T-cell (primary cell): ENCODE measurements at places on chromosomes 1 and 21.

DNA sequence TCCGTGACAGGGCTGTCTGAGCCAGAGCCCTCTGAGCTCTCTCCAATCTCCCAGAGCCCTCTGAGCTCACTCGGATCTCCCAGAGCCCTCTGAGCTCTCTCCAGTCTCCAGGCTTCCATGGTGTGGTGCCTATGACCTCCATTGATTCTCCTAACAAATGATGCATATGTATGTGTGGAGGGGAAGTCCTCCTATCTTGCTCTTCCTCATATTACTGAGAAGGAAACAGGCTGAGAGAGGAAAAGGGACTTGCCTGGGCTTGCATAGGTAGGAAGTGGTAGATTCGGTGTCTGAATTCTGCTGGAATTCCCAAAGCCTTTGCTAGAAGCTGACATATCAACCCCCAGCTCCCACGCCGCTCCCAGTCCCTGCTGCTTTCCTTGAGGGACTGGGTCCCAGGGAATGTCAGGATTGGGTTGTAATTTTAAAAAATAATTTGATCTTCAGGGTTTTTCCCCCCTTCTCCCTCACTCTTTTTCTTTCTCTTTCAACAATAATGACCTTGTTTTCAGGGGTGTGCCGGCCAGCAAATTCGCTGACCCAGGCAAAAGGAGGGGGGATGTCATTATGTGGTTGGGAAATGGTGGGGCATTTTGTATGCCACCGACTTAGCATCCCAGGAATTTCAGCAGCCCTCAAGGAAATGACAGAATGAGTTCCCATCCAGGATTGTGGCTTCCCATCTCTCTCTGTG is 42.3 kb upstream of the RUNX3 start:
- no peak overlapping the region for H3K27ac ChIP-seq
- H3K27me3 ChIP-seq = no peaks in the 10 kb centered on the region
- H3K4me1 ChIP-seq = peaks cover 38% of the 10 kb centered on the region
- no peak overlapping the region for H3K4me3 ChIP-seq

- no peaks in the 10 kb centered on the region for H3K27me3 ChIP-seq
- H3K4me1 ChIP-seq = no peaks in the 10 kb centered on the region
- no peak for DNase-seq
- no peak overlapping the region for H3K27ac ChIP-seq
Observed at GRCh38 chr1:198491596-198491995, 48.9 kb downstream of the ATP6V1G3 start.

DNA sequence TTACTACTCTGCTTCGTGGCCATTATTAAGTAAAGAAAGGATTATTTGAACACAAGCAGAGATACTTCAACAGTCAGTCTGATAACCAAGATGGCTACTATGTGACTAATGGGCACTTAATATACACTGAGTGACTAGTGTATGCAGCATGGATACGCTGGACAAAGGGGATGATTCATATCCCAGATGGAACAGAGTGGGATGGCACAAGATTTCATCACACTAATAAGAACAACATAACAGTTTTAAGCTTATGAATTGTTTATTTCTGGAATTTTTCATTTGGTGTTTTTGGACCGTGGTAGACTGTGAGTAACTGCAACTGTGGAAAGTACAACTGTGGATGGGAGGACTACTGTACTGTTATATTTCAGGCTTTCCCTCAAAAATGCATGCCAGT is 9.4 kb downstream of the ZCCHC17 start:
- no peaks in the 10 kb centered on the region for H3K27me3 ChIP-seq
- peaks cover 22% of the 10 kb centered on the region for H3K36me3 ChIP-seq
- no peak overlapping the region for H3K27ac ChIP-seq
- no peak for DNase-seq
- no peak overlapping the region for H3K4me3 ChIP-seq
- H3K4me1 ChIP-seq = no peaks in the 10 kb centered on the region

GRCh38 chr1:12143631-12144155 is 23.1 kb upstream of the TNFRSF1B start:
- H3K27me3 ChIP-seq = no peaks in the 10 kb centered on the region
- peaks cover 67% of the 10 kb centered on the region for H3K4me1 ChIP-seq
- H3K27ac ChIP-seq = peak overlapping the region; percentile 54
- DNase-seq = no peak
- H3K4me3 ChIP-seq = no peak overlapping the region

GRCh38 chr21:44875316-44875700 is 1.8 kb upstream of the PTTG1IP start:
- H3K27ac ChIP-seq = peak overlapping the region; percentile 78
- no peak for DNase-seq
- H3K36me3 ChIP-seq = no peaks in the 10 kb centered on the region
- peak overlapping the region; percentile 65 for H3K4me3 ChIP-seq
- peaks cover 37% of the 10 kb centered on the region for H3K4me1 ChIP-seq
- H3K27me3 ChIP-seq = no peaks in the 10 kb centered on the region

GRCh38 chr1:198699167-198700015 is 60.6 kb downstream of the PTPRC start:
- peak overlapping the region; percentile 25 for H3K27ac ChIP-seq
- no peaks in the 10 kb centered on the region for H3K27me3 ChIP-seq
- peaks cover 80% of the 10 kb centered on the region for H3K36me3 ChIP-seq

DNA sequence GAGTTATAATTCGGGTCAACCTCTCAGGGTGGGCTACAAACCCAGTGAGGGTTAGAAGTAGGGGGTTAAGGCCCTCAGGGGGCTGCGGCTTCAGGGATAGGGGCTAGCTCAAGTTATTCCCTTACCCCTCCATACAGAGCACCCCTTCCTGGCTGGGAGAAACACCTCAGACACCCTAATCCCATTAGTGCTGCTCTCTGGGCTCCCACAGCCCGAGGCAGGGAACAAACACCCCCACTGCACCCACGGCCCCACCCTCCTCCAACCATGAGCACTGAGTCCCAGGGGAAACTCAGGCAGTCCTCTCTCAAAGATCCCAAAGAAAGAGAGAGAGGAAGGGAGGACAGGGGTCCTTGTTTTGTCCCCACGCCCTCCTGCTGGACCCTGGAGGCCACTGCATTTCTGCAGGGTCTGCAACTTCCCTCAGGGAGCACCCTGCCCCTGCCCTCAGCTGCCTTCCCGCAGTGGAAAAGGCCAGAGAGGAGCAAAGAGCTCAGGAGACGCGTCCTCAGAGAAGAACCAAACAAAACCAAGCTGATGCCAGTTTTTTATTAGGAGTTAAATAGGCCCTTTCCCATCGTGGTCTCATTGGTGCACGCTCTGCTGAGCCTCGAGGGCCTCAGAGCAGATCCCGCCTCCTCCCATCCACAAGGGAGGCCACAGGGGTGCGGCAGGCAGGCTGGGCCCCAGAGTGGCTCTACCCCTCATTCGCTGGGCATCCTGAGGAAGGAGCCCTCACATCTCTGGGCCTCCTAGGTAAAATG is 1.4 kb upstream of the S100A4 start:
- DNase-seq = no peak
- no peak overlapping the region for H3K4me3 ChIP-seq
- peak overlapping the region; percentile 86 for H3K27ac ChIP-seq
- H3K36me3 ChIP-seq = peaks cover 18% of the 10 kb centered on the region

DNA sequence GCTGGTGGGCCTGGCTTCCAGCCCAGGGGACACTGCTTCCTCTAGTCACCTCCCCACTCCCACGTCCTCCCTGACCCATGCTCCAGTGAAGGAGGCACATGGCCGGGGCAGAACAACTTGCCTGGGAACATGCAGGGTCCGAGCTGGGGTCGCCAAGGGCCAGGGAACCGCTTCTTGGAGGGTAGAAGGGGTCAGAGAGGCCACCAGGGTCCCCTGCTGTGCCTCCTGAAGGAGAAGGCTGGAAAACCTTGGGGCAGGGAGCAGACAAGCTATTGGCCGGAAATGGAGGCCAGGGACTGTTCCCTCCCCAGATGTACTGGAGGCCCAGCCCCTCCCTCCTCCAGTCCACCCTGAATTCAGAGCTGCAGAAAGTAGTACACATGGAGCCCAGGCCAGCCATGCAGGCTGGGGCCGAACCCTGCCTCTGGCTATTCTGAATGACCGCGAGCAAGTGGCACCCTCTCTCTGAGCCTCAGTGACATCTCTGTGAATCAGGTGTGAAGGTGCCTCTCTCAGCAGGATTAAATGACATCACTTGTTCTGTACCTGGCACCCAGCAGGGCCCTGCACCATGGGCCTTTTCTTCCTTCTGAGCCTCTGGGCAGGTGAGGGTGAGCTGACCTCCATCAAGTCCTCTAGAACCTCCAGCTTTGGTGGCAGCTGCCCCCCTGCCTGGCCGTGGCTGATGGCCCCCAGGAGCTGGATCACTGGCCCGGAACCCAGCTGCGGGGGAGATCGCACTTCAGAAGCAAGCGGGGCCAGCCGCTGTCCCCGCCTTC is 15.7 kb downstream of the SPOCD1 start:
- DNase-seq = no peak
- H3K27ac ChIP-seq = no peak overlapping the region
- peaks cover 43% of the 10 kb centered on the region for H3K27me3 ChIP-seq

DNA sequence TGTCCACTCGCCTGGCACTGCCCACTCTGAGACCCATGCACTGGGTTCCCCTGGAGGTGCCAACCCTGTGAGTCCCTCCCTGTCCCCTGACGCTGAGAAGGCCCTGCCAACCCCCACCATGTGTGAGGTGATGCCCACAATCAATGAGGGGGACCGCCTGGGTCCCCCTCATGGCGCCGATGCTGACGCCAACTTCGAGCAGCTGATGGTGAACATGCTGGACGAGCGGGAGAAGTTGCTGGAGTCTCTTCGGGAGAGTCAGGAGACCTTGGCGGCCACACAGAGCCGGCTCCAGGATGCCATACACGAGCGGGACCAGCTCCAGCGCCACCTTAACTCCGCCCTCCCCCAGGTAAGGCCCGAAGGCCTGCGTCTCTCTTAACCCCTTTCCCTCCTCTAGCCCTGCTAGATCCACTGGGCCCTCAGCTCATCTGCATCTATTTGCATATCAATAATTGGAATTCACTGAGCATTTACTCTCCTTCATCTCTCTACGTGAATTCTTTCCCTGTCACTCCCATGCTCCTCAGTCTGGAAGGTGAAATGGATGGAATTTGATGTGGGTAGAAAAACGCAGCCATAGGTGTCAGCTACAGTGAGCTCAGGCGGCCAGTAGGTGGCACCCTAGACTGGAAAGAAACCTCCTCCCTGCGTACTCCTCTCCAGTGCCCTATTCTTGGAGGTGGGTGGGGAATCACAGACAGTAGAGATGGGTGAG is 12.8 kb downstream of the PPFIA4 start:
- H3K27ac ChIP-seq = no peak overlapping the region
- peaks cover 30% of the 10 kb centered on the region for H3K27me3 ChIP-seq
- peak; percentile 66 for DNase-seq
- peaks cover 3% of the 10 kb centered on the region for H3K4me1 ChIP-seq
- H3K36me3 ChIP-seq = no peaks in the 10 kb centered on the region
- H3K4me3 ChIP-seq = no peak overlapping the region

DNA sequence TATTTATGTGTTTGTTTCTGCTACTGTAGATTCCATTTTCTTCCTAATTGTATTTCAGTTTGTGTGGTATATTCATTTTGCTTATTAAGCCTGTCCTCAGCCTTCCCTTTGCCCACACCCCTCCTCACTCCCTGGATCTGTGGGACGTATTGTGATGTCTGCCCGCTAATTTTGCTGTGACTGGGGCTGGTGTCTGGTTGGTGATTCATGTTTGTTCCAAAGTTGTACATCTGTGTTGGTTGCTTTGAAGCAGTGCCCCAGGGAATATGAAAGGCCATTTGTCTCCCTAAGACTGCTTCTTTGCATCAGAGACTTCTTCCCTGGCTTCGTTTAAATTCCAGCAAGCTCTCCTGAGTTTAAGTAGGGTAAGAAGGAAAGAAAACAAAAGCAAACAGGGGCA is 289.5 kb upstream of the SGIP1 start:
- no peaks in the 10 kb centered on the region for H3K27me3 ChIP-seq
- H3K36me3 ChIP-seq = no peaks in the 10 kb centered on the region
- H3K4me3 ChIP-seq = no peak overlapping the region
- H3K27ac ChIP-seq = no peak overlapping the region
- DNase-seq = no peak

- peaks cover 7% of the 10 kb centered on the region for H3K4me1 ChIP-seq
- no peak for DNase-seq
- no peak overlapping the region for H3K4me3 ChIP-seq
- H3K27ac ChIP-seq = no peak overlapping the region
Observed at GRCh38 chr1:43551396-43551888, 20.8 kb downstream of the PTPRF start.

DNA sequence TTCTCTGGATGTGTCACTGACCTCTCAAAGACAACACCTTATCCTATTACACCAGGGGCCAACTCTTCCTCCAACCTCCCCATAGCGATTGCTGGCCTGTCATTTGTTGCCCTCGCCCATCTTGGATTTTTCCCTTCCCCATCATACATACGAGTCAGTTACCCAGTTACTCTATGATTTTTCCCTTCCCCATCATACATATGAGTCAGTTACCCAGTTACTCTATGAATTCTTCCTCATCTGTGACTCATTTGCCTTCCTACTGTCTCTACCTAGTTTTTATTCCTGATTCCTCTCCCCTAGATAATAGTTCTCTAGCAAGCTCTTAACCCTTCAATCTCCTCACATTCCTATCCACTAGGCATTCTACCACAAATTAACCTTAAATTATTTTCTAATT is 178.8 kb downstream of the NR5A2 start:
- no peaks in the 10 kb centered on the region for H3K4me1 ChIP-seq
- no peak for DNase-seq
- H3K4me3 ChIP-seq = no peak overlapping the region
- H3K36me3 ChIP-seq = no peaks in the 10 kb centered on the region
- H3K27me3 ChIP-seq = no peaks in the 10 kb centered on the region

- no peak overlapping the region for H3K4me3 ChIP-seq
- H3K27me3 ChIP-seq = no peaks in the 10 kb centered on the region
- no peak for DNase-seq
- H3K36me3 ChIP-seq = no peaks in the 10 kb centered on the region
- no peaks in the 10 kb centered on the region for H3K4me1 ChIP-seq
Observed at GRCh38 chr21:18840239-18840638, 436.7 kb upstream of the TMPRSS15 start.

GRCh38 chr1:78088015-78088414 is 42.2 kb downstream of the GIPC2 start:
- H3K4me1 ChIP-seq = no peaks in the 10 kb centered on the region
- no peak overlapping the region for H3K27ac ChIP-seq
- H3K36me3 ChIP-seq = no peaks in the 10 kb centered on the region

GRCh38 chr1:12206792-12207424 is 22.9 kb upstream of the VPS13D start:
- peaks cover 76% of the 10 kb centered on the region for H3K4me1 ChIP-seq
- H3K36me3 ChIP-seq = peaks cover 4% of the 10 kb centered on the region
- no peak overlapping the region for H3K27ac ChIP-seq
- no peaks in the 10 kb centered on the region for H3K27me3 ChIP-seq

GRCh38 chr1:45983967-45984366 is 148.5 kb downstream of the PIK3R3 start:
- no peaks in the 10 kb centered on the region for H3K27me3 ChIP-seq
- H3K36me3 ChIP-seq = no peaks in the 10 kb centered on the region
- H3K4me1 ChIP-seq = no peaks in the 10 kb centered on the region
- H3K27ac ChIP-seq = no peak overlapping the region
- DNase-seq = no peak

DNA sequence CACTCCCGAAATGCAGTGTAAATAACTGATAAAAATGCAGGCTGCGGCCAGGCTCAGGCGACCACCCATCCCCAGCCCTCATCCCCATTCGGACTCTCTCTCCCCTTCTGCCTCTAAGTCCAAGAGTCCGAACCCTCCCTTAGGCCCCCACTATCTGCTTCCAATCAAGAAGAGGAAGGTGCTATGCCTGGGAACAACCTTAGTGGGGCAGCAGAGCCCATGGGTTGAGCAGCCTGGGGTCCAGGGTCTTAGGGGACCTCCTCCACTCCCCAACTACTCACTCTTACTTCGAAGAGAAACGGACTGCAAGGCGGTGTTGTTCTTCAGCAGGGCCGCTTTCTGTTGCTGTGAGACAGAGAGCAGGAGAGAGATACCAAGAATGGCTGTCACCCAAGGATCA is 12.2 kb downstream of the ARHGEF2 start:
- H3K4me1 ChIP-seq = peaks cover 38% of the 10 kb centered on the region
- H3K27ac ChIP-seq = peak overlapping the region; percentile 40
- H3K27me3 ChIP-seq = no peaks in the 10 kb centered on the region
